Hematopoietic multipotent progenitor cell treated with erythropoietin and hydrocortisone succinate and interleukin-3 and kit ligand, for 17 days (in vitro differentiated cells): ENCODE measurements at places on chromosomes 4 and X.

DNA sequence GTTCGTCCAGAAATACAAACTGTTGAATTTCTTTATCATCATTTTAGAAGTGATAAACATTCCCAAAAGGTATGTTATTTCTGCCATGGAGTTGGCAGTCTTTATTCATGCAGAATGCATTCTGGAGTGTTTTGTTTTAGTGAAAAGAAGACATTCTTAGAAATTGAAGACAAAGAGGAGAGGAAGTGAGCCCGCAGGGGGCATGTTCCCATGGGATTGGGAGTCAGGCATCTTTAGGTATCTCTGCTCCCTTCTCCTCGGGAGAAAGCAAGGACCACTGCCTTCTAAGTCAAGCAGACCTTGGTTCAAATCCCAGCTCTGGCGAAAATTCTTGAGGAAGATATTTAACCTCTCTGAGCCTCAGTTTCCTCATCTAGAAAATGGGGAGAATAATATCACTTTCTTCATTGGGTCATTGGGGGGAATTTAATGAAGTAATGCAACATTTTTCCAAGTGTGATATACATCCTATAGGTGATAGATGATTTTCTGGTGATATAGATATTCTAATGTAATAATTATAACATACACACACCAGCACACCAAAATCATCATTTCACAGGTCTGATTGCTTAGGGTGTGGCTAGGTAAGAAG, 26.5 kb upstream of the CHRNA9 start:
- no peak for DNase-seq

- DNase-seq: peak; percentile 43
Measured at GRCh38 chr4:153542834-153543233, 76.7 kb downstream of the TMEM131L start.

GRCh38 chrX:57453901-57454300, 137.9 kb upstream of the ZXDB start:
- peak; percentile 3 for DNase-seq

DNA sequence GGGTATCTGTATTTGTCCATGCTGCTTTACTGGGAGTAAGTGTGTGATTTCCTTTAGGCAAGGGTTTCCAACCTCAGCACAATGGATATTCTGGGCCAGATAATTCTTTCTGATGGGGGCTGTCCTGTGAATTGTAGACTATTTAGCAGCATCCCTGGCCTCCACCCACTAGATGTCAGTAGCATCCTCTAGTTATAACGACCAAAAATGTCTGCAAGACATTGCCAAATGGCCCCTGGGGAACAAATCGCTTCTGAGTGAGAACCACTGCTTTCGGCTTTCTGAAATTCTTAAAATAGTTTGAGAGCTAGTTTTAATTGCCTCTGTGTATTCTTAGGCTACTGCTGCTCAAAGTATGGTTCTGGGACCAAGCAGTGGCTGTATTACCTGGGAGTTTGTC, 81.2 kb upstream of the GPM6B start:
- DNase-seq: no peak

GRCh38 chrX:73855546-73855945, 292.5 kb downstream of the CHIC1 start:
- peak; percentile 51 for DNase-seq

DNA sequence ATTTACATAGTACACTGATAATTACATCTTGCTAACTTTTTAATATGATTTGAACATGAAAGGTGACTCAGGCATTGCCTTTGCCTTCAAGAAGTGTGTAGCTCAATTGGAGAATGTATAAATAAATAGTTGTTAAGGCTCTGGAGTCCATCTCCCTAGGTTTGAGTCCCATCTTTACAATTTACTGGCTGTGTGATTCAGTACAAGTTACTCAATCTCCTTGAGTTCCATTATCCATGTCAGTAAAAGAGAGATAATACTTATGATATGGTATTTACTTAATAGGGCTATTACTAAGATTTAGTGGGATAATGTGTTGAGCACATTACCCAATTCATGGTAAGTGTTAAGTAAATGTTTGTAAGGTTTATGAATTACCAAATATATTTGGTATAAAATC, 1.9 kb upstream of the FGG start:
- DNase-seq: no peak

GRCh38 chr4:112063260-112063659, 82.0 kb upstream of the FAM241A start:
- no peak for DNase-seq

- DNase-seq: no peak
Measured at GRCh38 chrX:97027384-97027922, 143.7 kb downstream of the RPA4 start.

DNA sequence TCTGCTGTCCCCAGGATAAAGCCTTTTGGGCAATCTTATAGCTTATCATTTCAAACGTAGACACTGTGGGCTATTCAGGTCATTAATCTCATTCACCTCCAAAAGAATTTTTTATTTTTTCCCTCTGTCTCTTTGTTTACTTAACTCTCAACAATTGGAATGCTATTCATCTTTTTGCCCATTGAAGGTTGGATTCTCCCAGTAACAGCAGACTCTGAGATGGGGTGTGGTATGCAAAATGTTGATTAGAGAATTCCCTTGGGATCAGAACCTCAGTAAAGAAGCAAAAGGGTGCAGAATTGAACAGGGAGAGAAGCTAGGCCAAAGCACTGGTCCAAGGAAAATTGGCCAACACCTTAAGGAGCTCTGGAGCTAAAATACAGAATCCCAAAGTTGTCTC, 60.4 kb downstream of the CAMK2D start:
- DNase-seq: no peak

DNA sequence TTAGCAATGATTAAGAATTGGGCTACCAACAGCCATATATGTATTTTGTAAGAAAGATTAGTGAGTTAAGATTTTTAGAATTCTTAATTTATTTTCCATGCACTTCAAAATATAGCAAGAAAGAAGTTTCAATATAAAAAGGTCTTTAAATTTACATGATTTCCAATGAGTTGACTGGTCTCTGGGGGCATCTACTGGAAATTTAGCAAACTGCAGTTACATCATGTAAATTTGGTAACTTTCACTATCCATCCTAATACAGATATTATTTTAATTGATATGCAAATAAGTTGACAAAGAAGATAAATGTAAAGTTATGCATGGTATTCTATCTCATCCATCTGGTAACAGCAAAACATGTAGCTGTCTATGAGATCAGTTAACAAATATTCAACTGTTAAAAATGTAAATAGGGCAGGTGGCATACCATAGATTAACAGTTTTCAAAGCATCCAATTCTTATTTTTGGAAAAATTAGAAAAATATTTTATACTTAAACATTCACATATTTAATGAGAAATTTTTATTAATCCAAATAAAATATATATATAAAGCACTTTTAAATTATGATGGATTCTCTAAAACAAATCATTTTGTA, 29.1 kb downstream of the TTC29 start:
- peak; percentile 9 for DNase-seq

DNA sequence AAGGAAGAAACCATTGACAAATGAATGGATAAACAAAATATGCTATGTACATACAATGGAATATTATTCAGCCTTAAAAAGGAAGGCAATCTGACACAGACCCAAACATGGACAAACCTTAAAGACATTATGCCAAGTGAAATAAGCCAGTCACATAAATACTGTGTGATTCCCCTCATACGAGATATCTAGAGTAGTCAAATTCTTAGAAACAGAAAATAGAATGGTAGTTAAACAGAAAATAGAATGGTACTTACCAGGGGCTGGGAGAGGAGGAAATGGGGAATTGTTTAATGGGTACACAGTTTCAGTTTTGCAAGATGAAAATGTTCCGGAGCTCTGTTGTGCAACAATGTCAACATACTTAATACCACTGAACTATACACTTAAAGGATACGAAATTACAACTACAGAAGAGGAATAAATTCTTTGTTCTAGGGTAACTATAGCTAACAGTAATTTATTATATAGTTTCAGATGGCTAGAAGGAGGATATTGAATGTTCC, 47.8 kb upstream of the DUSP21 start:
- DNase-seq: no peak

- no peak for DNase-seq
Measured at GRCh38 chrX:80016182-80016581, 1.6 kb downstream of the TBX22 start.

DNA sequence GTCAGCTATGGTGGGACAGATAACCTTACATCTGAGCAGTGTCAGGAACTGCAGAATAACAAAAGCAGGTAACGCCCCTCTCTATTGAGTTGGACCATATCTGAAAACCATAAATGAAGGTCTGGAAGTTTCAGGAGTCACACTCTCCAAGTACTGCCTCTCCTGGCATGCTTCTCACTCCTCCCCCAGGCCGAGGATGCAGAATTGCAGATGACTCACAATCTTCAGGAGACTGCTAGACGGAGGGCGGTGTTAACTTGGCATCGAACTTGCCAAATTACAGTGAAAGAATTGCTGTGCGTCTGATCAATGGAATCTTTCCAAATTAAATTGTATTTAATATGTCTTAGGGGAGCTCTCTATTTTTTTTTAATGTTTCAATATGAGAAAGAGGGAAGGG, 67.1 kb upstream of the TRIM2 start:
- peak; percentile 73 for DNase-seq

- no peak for DNase-seq
Measured at GRCh38 chrX:43564953-43565352, 91.1 kb upstream of the MAOA start.

DNA sequence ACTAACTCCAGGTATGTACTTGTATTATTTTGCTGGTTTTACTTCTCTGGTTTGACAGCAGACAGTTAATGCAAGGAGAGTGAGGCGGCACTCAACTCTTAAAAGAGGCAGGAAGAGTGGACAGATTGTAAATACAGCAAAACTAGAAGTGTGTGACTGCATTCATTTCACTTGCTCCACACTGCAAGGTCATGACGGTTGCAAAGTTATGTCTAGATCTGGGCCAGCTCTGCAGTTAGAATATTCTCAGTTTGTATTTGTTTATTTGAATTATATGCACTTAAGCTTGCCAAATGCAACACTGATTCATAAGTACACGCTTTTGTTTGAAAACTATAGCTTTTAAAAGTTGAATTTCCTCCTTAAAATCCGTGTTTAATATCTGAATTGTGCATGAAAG, 148.9 kb downstream of the STIM2 start:
- no peak for DNase-seq

DNA sequence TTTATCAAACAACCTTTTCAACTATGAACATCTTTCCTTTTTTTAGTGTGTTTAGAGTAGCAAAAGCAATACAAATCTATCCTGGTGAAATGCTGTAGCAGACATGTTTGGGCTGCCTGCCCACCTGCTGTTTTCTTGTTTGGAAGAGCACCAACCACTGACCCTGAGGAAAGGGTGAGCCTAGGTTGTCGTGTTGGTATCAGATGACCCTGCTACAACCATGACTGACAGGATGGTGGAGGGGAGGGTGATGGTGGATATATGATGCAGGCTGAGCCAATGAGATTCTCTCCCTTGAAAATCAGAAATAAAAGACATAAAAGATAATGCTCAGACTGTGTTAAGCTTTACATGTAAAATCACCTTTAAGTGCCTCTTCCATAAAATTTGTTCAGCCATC, 201.2 kb downstream of the NPNT start:
- DNase-seq: no peak

DNA sequence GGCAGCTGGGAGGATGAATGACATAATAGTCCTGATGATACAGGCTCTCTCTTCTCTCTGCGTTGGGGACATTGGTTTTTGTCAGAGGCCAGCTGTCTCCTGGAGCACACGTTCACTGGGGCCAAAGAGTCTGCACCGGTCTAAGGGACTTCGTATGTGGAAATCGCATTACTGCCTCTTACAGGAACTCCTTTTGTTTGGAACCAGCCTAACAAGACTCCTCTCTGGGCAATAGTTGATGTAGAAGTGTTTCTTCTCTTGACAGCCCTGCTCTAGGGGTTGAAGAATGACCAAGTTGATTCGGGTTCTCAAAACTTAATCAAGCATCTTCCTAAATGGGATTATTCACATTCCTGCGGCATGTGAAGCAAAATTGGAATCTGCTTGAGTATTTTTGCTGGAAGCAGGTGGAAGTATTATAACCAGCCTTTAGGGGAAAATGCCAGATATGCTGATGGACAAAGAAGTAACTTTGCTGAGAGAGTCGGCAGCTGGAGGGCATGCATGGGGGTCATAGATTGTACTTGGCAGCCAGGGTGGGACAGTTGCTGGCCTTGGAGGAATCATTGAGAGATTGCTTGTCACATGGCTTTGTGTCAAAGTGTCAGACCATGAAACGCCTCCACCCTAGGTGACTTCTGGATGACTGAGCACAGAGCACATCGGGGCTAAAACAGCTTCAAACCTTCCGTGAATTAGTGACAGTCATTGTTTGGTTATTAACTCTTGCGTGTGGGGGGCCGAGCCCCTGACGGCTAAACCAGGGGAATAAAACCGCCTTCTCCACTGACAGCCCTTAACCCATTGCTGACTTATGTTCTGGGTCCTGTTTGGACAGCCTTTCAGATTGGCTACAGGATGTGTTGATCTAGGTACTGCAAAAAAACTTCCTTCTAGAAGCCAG, 34.4 kb upstream of the SLC34A2 start:
- DNase-seq: no peak

DNA sequence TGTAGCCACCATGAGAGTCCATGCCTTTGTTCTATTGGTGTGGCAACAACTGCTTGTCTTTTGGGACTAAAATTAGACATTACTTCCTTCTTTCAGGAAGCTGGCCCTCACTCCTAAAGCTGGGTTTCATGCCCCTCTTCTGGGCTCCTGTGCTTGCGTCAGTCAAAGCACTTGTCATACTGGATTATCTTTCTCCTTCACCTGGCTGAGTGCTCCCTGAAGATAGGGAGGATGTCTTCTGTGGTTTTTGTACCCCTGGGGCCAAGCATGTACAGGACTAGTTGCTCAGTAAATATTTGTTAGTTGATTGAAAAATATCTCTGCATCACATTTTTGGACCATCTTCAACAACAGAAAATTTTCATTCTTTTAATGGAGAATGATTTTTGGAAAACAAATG, 26.1 kb upstream of the LONRF3 start:
- DNase-seq: no peak

DNA sequence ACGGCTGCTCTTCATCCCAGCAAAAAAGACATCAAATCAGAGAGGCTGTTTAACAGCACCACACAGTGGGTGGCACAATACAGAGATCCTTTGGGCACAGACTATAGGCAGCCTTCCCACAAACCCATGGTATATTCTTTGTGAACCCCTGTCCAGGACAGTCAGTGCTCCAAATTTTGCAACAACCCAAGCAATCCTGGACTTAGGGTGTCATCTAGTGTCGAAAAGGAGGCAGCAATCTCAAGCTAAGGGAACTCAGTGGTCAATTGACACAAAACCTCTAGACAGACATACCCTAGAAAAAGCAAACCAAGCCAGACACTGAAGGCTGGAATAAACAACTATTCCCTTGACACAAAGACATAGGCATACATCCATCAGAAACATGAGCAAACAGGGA, 137.4 kb downstream of the BMP15 start:
- DNase-seq: no peak

GRCh38 chrX:39011454-39012221, 210.4 kb downstream of the MID1IP1 start:
- DNase-seq: no peak
